ENCODE measurements at places on chromosomes 1 and 21. TPM values are rescaled to one million over a fixed set of nuclear protein-coding genes. Genes with fewer than 3 reads are reported as not detected.

IQGAP3 gene
- 22.8 TPM for total RNA-seq

PTAFR gene
- total RNA-seq, result 0.13 TPM

SMIM11 gene
- 1.6 TPM for total RNA-seq

C1orf185 gene
- not detected for total RNA-seq

STIL gene
- 5.7 TPM for total RNA-seq

NCF2 gene
- 5.3 TPM for total RNA-seq

TMPRSS2 gene
- not detected for total RNA-seq

TEX38 gene
- total RNA-seq, result not detected

TOR1AIP1 gene
- total RNA-seq, result 38.9 TPM

UBE2G2 gene
- 26.0 TPM for total RNA-seq

SLAMF9 gene
- total RNA-seq, result not detected

CDC20 gene
- 117 TPM for total RNA-seq

IBA57 gene
- 8.9 TPM for total RNA-seq

SPATC1L gene
- total RNA-seq, result 30.8 TPM

FAM163A gene
- total RNA-seq, result 0.26 TPM

HSD3B2 gene
- total RNA-seq, result not detected

GNAI3 gene
- total RNA-seq, result 10.5 TPM

CR1L gene
- total RNA-seq, result not detected

Measured in epithelial cell of alveolus of lung (primary cell).